ELR (cell line): ENCODE measurements at places on chromosomes 3 and 15.

- DNase-seq, result no peak
Observed at GRCh38 chr15:95825208-95825607, 505.3 kb upstream of the NR2F2 start.

- DNase-seq, result no peak
Observed at GRCh38 chr3:13723676-13724207, 156.1 kb downstream of the WNT7A start.

DNA sequence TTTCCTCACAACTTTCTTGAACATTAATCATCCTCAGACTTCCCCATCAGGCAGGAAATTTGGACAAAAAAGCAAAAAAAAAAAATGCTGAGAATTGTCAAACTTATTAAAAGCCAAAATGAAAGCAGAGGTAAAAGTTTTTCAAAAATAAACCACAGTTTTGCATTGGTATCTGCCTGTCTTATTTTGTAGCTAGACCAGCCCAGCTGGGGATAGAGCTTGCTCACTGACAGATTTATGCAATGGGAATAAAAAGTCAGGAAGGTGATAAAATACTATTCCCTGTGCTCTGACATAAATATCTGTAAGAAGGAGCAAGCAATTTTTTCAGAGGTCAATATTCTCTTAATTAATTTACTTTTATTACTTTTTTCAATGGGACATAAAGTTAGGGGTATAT lies 1006.7 kb upstream of the ALCAM start:
- DNase-seq, result no peak

DNA sequence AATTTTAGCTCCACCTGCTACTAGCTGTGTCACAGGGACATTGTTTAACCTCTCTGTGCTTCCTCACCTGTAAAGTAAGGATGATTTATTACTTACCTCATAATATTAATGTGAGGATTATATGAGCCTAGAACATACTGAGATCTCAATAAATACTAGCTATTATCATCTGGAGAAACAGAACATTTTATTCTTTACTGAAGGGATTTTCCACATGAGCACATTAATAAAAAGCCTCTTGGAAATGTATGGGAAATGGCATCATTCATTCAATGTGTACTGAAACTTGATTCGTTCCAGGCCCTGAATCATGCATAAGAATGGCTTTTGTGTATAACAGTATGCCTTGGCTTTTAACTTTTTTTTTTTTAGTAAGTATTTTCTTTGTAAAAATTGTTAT lies 11.0 kb upstream of the CEMIP start:
- DNase-seq, result no peak

DNA sequence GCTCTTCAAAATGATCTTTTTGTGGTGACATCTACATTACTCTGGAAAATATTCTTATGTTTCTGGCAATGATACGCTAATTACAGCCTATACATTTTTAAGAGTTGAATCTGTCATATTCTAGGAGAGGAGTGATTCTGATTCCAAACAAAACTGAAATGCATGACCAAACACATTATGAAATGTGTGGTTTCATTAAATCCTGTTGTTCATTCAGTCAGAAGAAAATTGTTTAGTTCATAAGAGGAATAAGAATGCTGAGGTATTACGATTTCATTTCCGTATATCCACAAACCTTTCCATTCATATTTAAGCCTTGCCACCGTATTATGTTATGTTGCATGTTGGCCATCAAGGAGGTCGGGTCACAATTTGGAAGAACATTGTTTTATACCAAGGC lies 345.1 kb downstream of the FEZF2 start:
- no peak for DNase-seq

GRCh38 chr15:37014566-37014965 lies 85.8 kb downstream of the MEIS2 start:
- no peak for DNase-seq

- no peak for DNase-seq
Observed at GRCh38 chr15:92882697-92883162, 17.4 kb upstream of the CHD2 start.

- no peak for DNase-seq
Observed at GRCh38 chr3:61912158-61912557, 350.8 kb downstream of the PTPRG start.

DNA sequence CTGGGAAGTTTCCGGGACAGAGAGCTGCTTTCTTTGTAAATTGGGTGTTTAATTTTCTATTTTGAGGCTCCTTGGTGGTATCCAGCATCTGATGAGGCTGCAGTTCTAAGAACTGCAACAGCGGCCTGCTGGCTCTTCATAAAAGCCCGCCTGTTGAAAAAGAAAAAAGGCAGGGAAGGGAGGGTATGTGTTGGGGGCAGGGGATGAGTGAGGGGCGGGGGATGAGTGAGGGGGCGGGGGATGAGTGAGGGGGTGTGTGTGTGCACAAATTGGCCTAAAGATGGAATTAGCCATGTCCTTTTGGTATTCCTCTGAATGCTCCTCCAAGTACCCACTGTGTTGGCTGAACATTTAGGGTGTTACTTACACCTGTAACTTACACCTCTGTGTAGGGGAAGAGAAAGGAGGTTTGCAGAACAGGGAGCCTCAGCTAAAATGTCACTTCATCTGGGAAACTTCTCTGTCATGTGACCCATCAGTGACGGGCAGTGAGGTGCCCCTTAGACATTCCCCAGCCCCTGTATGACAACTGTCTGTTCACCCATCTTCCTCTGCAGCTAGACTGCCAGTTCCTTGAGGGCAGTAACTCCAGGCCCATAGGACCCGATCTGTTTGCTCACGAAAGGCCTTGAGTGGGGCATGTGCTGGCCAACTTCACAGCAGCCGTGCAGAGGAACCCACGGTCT lies 57.6 kb downstream of the LRIG1 start:
- no peak for DNase-seq

- DNase-seq, result peak; percentile 28
Observed at GRCh38 chr3:28745436-28745835, 396.8 kb upstream of the AZI2 start.

GRCh38 chr3:172561897-172562640 lies 38.8 kb upstream of the TNFSF10 start:
- DNase-seq, result no peak

DNA sequence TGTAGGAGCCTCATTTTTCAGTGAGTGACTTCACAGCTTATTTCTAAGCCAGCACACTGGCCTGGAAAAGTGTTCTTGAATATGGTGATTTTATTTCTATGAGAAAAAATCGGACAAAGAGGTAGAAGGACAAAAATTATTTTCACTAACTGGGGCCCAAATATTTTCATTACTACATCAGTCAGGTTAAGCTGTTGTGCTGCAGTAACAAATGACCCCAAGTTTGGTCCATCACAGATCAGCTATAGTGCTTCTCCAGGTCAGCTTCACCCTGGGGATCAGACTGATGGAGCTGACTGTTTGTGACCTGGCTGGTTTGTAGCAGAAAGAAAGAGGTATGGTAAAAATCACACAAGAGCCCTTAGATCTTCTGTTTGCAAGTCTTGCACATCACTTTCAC lies 97.9 kb upstream of the STT3B start:
- DNase-seq, result no peak

DNA sequence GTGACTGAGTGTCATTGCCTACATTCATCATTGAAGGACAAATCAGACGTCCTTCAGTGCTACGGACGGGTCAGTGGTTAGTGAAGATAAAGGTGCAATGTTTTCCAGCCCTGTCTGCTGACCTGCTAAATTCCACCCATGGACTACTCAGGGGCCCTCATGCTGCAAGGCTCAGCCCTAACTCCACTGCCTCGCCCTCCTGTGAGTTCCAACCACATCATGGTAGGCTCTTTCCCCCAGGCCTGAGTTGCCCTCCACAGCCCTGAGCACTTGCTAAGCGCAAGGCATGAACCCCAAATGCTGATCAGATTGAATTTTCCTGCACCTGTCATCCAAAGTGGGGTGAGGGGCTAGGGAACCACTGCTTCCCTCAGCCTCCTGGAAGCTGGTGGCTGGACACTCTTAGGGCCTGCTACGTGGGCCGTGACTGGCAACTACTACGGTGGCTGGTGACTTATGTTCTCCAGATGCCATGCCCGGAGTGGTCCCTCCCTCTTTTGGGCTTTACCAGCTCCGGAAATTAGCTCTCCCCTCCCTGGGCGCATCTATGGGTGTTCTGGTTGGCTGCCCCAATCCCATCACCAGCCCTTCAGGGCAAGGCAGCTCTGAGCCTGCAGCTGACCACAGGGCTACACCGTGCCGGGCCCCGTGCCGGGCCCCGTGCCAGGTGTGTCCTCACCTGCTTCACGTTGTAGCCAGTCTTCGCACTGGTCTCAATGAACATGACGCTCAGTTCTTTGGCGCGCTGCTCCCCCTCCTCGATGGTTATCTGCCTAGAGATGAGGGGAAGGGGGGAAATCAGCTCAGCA lies 32.1 kb downstream of the SRPRB start:
- DNase-seq, result no peak

GRCh38 chr3:70905491-70905890 lies 593.1 kb upstream of the MDFIC2 start:
- no peak for DNase-seq

GRCh38 chr3:29083081-29083480 lies 197.8 kb upstream of the RBMS3 start:
- DNase-seq, result no peak

- peak; percentile 23 for DNase-seq
Observed at GRCh38 chr3:135739779-135740178, 225.7 kb upstream of the PPP2R3A start.

- DNase-seq, result peak; percentile 94
Observed at GRCh38 chr3:171351676-171352075, 108.5 kb downstream of the TNIK start.

DNA sequence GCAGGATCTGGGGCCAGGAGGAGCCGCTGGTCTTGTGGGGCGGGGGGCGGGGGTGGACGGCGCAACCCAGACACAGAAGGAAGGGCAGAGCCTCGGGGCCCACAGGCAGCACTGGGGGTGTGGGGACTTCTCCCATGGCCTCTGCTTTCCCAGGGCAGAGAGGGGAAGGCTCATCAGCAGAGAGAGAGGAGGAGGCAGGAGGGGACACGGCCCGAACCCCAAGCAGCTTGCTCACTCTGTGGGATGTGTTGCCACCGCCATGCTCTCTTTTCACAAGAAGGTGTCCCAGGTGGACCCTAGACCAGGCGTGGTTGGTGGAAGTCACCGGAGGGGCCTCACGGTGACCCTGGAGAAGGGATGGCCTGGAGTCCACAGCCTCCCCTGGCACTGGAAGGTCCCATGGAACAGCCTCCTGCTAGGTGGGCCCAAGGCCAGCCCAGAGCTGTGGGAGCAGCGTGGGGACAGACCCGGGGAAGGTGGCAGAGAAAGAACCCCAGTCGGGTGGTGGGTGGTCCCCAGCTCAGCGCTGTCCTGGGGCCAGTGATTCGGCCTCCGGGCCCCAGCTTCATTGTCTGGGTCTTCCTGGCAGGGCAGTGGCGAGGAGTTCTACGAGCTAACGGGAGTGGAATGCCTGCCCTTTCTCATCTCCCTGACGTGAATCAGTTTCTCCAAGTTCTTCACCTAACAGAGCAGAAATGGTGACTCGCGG lies 46.8 kb upstream of the PCSK6 start:
- DNase-seq, result no peak

DNA sequence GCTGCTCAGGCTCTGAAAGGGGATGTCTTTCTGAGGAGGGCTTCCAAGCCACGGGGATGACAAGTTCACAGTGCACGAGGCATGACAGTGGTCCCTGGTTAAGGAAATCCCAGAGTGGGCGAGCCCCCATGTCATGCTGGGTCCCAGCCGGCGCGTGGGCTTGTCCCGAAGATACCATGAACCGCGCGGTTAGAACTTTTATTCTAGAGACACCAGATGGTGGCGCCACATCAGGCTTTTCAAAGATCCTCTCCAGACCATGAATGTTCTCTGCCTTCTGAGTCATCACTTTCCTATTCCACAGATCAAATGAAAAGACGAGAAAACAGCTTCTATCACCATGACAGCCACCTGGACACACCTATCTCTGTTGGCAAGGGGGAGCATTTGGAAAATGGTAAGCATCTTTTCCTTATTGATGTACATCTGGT lies 227.8 kb upstream of the LYSMD4 start:
- peak; percentile 50 for DNase-seq

- DNase-seq, result no peak
Observed at GRCh38 chr3:36649125-36649524, 115.2 kb downstream of the DCLK3 start.

GRCh38 chr3:180036671-180037455 lies at the start of gene PEX5L:
Gene PEX5L (minus strand): TSS chr3:180036937. CDS start chr3:180036599, 338 bp downstream.
- DNase-seq, result peak; percentile 73

- DNase-seq, result no peak
Observed at GRCh38 chr3:81816473-81817250, 55.2 kb upstream of the GBE1 start.

DNA sequence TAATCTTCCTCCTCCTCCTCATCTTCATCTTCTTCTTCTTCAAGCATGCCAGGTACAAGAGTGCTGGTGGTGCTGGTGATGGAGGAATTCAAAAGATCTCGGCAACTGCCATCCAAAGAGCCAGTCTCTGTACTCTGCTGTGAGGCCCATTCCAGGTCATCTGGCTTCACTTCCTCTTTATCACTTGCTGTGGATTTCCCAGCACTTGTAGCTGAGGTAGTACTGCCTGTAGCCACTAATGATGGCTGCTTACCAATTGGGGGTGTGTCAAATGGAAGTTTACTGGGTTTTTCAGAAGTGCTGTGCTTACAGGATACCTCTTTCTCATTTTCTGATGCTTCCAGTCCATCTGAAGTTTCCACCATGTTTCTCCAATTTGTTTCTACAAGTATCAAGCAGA lies 28.8 kb upstream of the SHC4 start:
- no peak for DNase-seq

DNA sequence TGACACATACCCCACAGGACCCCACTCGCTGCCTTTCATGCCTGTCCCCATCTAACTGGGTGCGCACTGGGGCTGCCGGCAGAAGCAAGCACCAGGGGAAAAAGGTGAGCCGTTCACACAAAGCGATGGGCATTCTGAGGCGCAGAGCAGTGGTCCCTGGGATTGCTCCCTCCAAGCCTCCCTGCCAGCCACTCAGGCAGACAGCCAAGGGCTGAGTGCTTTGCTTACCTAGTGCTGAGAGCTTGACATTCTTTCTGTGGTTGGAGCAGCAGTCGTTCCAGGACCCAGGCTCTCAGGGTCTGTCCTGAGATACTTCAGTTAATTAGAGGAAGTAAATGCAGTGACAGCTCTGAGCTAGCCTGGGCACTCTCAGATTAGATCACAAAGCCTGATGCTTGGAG lies 5.7 kb downstream of the ESYT3 start:
- DNase-seq, result no peak

GRCh38 chr3:71565316-71565715 lies 18.2 kb downstream of the FOXP1 start:
- no peak for DNase-seq

- DNase-seq, result no peak
Observed at GRCh38 chr15:83308671-83309070, 24.2 kb upstream of the BNC1 start.

- DNase-seq, result peak; percentile 48
Observed at GRCh38 chr3:48715174-48715800, 1.7 kb downstream of the IP6K2 start.

GRCh38 chr15:54917312-54917711 lies 279.4 kb downstream of the RSL24D1 start:
- DNase-seq, result no peak

- DNase-seq, result no peak
Observed at GRCh38 chr3:62873761-62874710, 1.2 kb downstream of the CADPS start.
